ENCODE measurements at places on chromosomes 5 and 9. TPM values are rescaled to one million over a fixed set of nuclear protein-coding genes. Genes with fewer than 3 reads are reported as not detected.

DNA sequence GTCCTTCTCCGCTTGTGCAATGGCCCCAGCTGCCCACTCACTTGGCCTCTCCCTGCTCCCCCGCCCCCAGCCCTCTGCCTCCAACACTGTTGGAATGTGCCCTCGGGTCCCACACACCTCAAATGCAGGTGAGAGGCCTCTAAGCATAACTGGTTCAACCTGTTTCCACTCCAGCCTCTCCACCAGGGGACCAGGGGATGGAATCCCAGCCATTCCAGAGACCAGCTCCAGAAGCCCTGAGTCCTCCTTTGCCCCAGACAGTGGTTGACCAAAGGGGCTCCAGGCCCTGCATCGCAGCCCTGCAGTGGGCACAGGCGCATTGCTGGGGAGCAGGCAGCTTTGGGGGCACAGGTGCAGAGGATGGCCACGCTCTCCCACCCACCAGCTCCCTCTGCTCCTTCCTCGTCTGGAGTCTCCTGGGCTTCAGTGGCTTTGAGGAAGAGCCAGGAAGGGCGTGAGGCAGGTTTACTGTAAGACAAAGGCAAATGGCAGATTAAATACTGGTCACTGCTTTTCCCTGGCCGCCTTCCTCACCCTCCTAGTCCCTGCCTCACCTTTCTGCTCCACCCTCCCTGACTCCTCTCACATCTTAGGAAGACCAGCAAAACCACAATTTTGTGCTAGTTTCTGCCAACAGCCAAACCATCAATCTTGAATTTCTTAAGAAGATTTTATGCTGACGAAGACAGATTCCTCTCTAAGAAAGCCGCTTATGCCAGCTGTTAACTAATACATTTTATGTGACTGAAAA is 29.1 kb upstream of the IRX2 start:
- DNase-seq = peak; percentile 95

- DNase-seq = peak; percentile 16
These were observed 21.9 kb downstream of the STXBP1 start for GRCh38 chr9:127634021-127634420.

DNA sequence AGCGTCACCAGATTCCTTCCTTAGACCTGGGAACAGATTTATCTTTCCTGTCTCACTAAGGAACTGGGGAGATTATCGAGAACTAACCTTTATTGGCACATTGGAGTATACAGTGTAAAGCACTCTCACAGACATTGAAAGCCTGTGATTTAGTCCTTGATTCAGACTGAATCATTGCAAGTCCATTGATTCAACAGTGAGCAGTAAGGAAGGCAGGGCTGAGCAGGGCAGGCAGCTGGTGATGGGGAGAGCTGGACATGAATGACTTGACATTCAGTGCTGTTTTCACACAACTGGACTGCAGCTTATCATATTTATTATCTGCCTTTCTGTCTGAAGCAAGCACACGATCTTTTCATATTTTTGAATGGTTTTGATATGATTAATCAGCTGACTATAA is 16.2 kb downstream of the ISOC1 start:
- no peak for DNase-seq

DNA sequence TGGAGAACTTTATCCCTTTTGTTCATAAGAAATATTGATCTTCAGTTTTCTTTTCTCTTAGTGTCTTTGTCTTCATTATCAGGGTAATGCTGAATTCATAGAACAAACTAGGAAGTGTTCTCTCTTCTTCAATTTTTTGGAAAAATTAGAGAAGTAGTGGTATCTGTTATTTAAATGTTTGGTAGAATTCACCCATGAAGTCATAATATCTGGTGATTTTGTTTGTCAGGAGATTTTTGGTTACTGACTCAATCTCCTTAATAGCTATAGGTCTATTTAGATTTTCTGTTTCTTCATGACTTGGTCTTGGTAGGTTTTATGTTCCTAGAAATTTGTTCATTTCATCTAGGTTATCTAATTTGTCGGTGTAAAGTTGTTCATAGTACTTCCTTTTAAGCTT is 45.4 kb upstream of the STARD4 start:
- no peak for DNase-seq

GRCh38 chr5:159210846-159211245 is 1.5 kb upstream of the RNF145 start:
- DNase-seq = no peak

The ISL1 gene
- not detected for total RNA-seq

The ZDHHC11B gene
- 8.0 TPM for total RNA-seq

Measured in upper lobe of right lung (tissue), 1 donor.